ENCODE measurements at places on chromosomes 2 and 18. TPM values are rescaled to one million over a fixed set of nuclear protein-coding genes. Genes with fewer than 3 reads are reported as not detected.

SKOR2 gene
- total RNA-seq = not detected

XDH gene
- total RNA-seq = 6.6 TPM

FZD7 gene
- total RNA-seq = 24.2 TPM

DNA sequence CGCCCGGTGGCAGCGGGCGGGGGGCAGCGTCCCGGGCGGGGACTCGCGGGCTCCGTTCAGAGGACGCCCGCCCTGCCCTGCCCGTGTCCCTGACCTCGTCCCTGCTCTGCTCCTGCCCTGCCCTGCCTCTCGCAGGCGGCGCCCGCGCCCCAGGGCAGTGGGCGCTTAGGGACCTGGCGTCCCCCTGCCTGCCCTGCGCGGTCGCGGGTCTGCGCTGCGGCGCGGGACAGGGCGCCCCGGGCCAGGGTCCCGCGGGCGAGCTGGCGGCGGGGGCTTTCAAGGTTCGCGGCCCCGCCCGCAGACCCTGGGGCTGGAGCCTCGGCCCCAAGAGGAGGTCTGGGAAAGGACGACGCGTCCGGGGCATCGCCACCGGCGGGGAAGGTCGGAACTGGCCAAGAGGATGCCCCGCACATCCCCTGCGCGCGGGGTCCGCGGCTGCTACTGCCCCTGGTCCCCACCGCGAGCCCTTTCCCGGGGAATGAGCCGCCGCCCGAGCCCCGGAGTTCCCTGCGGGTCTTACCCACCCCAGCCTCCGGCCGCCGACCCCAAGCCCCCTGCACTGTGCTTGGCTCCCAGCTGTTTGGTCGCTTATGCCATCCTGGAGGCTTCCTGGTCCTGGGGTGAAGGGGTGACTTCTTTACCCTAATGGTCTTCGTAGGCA lies 679 bp downstream of the RNF144A start:
- no peak for DNase-seq
